ENCODE measurements at places on chromosomes 1 and 21. TPM values are rescaled to one million over a fixed set of nuclear protein-coding genes. Genes with fewer than 3 reads are reported as not detected.

DNA sequence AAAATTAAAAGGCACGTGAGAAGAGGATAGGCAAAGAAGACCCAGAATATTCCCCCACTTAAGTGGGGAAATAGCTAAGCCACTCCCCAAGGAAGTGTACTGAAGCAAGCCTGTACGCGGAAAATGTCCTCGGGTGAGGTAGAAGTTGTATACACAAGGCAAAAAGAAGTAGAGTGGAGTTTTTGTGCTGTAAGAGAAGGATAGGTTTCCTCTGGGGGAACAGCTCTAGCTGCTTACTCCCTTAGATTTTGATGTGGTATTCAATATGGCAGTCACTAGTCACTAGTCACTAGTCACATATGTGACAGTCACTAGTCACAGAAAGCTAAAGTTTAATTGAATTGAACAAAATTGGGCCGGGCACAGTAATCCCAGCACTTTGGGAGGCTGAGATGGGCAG is 7.6 kb downstream of the TXNIP start:
- no peak for DNase-seq

DNA sequence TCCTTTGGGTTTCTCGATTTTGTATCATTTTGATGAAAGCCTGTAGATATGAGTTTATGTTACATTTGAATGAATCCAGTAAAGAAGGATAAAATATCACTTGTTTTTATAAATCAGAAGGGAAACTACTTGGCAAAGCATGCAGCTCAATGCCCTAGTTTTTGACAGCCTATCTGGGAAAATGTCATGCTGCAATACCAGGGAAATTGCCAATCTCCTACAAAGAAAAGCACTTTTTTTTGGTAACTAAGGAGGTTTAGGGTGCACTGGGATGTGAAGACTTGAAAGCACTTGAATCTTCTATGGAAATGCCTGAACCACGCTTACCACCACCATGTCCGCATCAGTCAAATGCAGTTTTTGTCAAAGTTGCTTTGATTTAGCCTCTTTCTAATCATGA is 446.9 kb upstream of the LRRC7 start:
- DNase-seq = no peak

DNA sequence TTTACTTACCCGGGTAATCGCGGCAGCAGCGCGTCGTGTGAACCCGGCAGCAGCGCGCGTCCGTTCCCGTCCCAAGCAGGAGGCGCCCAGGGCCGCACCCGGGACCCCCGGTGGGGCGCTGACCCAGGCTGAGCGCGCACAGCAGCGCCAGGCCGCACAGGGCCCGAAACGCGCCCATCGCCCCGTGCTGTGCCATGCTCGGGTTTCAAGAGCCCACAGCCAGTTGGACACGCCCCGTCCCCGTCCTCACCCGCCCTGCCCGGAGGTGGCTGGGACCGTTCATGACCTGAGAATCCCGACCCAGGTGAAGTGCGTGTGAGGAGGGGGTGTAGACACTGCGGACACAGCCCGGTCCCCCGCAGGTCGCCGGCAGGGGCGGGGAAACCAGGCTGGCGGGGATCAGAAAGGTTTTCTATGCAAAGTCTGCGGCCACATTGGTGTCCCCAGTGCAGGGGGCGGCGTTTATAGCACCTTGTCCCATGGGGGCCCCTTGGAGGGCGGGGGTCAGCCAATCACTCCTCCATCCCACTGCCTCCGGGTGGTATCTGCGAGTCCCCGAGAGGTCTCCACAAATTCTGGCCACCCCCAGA is at the start of gene TNFRSF18:
TNFRSF18 (minus strand) TSS at position 217 of the 590 bp plus-strand sequence; CDS start at position 196, 21 bp downstream.
- DNase-seq = no peak

NUDT4B gene
- total RNA-seq = 6.9 TPM

LRRC71 gene
- total RNA-seq = not detected

DNA sequence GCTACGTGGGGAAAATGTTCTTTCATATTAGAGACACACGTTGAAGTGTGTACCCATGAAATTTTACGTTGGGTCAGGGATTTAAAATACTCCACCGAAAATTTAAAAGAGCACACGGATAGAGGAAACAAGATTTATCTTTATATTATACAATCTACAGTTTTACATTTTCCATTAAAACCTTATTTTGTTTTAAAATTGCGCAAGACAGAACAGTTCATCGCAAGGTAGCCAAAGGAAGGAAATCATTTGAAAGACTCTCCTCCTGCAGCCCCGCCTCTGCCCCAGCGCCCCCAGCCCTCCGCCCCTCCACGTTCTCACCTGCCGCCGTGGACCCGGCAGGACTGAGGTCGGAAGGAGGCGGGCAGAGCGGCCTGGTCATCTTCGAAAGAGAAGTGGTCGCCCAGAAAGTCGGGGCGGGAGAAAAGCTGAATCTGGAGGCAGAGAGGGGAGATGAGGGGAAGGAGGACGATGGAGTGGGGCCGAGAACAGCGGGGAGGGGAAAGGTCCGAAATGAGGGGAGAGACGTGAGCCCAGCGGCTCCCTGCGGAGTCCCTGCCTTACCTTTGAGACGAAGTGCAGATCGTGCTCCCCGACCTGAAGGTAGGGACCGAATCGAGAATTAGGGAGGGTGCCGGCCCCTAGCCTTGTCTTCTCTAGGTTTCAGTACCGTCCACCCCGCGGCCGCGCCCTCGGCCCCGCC is 18.0 kb downstream of the CRYBG2 start:
- no peak for DNase-seq

Measured in lower leg skin (tissue), 4 donors.